ENCODE measurements at places on chromosomes 4 and X.

GRCh38 chrX:40260146-40260747, 162.5 kb upstream of the BCOR start:
- no peak for DNase-seq

- no peak for DNase-seq
Measured at GRCh38 chr4:119559044-119559647, 69.5 kb downstream of the PDE5A start.

DNA sequence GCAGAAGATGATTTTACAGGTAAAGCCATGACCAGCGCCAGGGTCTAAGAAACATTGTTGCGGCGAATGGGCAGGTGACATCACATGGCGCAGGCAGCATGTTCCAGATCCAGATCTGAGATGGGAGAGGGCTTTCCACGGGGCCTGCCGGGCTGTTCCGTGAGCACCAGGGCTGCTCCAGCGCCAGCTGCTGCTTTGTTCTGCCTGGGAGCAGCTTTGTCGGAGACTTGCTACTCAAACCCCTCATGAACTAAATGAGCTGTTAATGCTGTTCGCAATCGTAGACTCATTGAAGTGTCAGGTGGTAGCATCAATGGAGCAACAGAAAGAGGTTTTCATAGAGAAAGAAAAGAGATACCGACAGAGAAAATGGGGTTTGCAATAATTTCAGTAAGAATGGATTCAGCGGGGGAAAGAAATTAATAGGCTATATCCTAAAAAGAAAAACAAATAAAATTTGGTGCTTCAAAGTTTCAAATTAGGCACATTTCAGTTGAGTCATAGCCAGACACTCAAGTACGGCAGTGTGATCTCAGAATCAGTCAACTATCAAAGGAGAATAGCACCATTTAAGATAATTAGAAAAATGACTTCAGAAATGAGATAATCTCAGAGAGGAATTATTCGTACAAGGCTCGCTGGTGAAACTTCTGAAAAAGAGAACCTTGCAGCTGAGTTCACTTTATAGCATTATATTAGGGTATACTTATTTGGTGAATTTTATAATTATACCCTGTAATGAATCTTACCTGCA, 23.9 kb downstream of the SORBS2 start:
- DNase-seq = no peak

DNA sequence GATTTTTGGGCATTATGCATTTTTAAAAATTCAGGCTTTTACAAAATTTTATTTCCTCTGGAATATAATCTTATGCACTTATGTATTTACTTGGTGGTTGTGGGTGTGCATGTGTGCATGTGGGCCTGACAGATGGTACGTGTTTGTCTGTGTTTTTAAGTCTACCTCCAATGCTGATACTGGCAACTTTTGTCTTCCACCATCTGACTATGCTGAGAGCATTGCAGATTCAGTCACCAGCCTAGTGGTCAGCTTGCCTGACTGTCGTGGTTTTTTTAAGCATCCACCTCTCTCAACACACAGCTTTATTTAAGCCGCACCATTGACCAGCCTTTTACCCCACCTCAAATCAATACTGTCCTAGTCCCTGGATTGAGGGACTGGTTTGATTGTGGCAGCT, 37.1 kb downstream of the FSTL5 start:
- no peak for DNase-seq

GRCh38 chrX:42695800-42696358, 82.1 kb downstream of the PPP1R2C start:
- no peak for DNase-seq

DNA sequence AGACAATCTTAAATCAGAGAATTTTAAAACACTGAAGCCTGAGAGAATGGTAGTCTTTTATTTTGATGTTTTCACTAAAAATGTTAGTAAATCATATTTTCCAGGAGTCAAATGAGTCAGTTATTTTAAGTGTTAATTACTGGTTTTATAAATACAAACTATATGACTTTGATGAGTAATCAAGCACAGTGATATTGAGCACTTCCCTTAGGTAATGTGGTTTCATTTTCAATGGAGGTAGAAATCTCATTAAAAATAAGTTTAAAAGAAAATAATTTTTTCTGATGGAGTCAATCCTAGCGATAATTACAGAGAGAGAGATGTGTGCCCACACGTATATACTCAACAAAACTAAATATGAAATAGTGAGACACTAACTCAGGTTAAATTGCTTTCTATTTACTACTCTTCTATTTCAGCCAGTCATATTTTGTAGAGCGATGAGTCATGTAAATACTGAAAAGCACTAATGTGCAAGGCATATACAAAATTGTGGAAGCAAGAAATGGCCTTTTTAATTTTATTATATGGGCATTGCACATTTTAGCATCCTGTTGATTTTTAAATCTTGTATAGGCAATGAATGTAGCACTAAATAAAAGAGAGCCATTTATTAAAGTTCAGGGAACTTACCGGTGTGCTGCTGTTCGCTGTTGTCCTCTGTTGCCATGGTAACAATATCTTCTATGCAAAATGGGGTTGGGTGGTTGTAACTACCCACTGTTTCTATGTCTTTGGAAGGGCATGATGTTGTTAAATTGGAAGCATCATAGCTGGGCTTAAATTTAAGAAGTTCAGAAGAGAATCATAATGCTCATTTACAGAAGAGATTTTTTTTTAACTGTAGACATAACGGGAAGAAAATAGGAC, 513.7 kb downstream of the TLL1 start:
- DNase-seq = no peak

- DNase-seq = no peak
Measured at GRCh38 chr4:6008092-6008551, 10.1 kb downstream of the C4orf50 start.
